CD14-positive monocyte (primary cell): ENCODE measurements at places on chromosomes 12 and 14. TPM values are rescaled to one million over a fixed set of nuclear protein-coding genes. Genes with fewer than 3 reads are reported as not detected.

CSRP2 gene
- polyA plus RNA-seq = not detected in 2 replicates

DNA sequence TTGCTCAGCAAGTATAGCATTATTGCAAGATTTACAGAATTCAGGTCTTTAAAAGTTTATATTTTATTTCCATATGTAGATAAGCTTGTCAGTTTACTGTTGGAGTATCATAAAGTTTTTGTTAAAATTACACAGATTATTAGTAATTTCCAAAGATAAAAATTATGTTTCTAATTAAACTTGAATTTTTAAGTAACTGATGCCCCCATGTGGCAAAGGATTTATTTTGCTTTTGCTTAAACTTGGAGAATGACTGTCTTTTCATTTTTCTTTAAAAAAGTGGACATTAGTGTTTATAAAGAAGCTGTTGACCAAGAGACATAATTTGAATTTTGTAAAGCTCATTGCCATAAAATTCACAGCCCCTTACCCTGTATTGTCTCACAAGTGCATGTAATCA lies 45.8 kb downstream of the ETNK1 start:
- H3K36me3 ChIP-seq = peaks cover 43% of the 10 kb centered on the region
- no peaks in the 10 kb centered on the region for H3K4me1 ChIP-seq
- H3K4me3 ChIP-seq = no peak overlapping the region

- no peak for DNase-seq
- no peaks in the 10 kb centered on the region for H3K36me3 ChIP-seq
- no peak overlapping the region for H3K4me3 ChIP-seq
- H3K27ac ChIP-seq = no peak overlapping the region
Observed at GRCh38 chr14:45658226-45658916, 405.4 kb upstream of the MIS18BP1 start.

GRCh38 chr12:1930803-1931597 lies 12.5 kb upstream of the CACNA2D4 start:
- no peaks in the 10 kb centered on the region for H3K36me3 ChIP-seq
- peaks cover 27% of the 10 kb centered on the region for H3K4me1 ChIP-seq
- H3K27ac ChIP-seq = no peak overlapping the region
- DNase-seq = no peak

DNA sequence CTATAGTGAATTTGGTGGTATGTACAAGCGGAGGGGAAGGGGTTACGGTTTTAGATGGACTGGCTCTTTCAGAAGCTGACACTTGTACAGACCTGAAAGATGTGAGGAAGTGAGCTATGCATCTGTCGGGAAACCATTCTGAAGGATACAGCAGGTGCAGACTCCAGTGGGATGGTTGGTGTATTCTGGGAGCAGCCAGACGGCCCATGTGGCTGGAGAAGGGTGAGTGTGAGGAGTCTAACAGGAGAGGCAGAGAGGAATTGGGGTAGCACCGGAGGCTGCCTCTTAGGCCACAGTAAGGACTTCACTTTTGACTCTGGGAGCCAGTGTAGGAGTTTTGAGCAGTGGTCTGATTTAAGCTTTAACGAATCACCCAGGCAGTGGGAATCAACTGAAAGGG lies 90.7 kb downstream of the APAF1 start:
- no peaks in the 10 kb centered on the region for H3K4me1 ChIP-seq
- no peak overlapping the region for H3K4me3 ChIP-seq
- H3K27ac ChIP-seq = no peak overlapping the region
- H3K27me3 ChIP-seq = no peaks in the 10 kb centered on the region

DNA sequence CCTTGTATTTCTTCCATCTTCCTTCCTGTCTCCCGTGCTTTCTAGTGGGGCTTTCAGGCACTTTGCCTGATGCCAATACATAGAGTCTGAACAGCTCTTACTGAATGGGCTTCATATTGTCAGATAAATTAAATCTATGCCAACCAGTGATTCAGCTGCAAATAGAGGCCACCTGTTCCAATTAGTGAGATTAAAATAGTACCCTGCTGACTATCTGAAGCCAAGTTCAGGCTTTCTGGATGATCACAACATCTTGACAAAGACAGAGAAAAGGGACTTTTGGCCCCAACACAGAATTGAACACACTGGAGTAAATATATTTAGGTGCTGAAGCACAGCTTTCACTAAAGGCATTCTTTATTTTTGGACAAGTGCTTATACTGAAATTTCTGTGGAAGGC lies 11.8 kb downstream of the TMCC3 start:
- H3K36me3 ChIP-seq = no peaks in the 10 kb centered on the region
- H3K27ac ChIP-seq = no peak overlapping the region
- no peak overlapping the region for H3K4me3 ChIP-seq

WSCD2 gene
- polyA plus RNA-seq = not detected

OR6C68 gene
- polyA plus RNA-seq = not detected in 2 replicates

DNA sequence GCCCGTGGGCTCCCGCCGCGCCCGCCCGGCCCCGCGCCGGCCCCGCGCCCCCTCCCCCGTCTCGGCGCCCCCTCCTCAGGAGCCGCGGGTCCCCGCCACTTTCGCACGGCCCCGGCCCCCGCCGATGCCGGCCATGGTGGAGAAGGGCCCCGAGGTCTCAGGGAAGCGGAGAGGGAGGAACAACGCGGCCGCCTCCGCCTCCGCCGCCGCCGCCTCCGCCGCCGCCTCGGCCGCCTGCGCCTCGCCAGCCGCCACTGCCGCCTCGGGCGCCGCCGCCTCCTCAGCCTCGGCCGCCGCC lies 263 bp downstream of the RCOR1 start:
- H3K27ac ChIP-seq = peak overlapping the region; percentile 89
- H3K27me3 ChIP-seq = no peaks in the 10 kb centered on the region
- H3K4me1 ChIP-seq = peaks cover 26% of the 10 kb centered on the region
- peak overlapping the region; percentile 99 for H3K4me3 ChIP-seq

RFLNA gene
- not detected for polyA plus RNA-seq

DNA sequence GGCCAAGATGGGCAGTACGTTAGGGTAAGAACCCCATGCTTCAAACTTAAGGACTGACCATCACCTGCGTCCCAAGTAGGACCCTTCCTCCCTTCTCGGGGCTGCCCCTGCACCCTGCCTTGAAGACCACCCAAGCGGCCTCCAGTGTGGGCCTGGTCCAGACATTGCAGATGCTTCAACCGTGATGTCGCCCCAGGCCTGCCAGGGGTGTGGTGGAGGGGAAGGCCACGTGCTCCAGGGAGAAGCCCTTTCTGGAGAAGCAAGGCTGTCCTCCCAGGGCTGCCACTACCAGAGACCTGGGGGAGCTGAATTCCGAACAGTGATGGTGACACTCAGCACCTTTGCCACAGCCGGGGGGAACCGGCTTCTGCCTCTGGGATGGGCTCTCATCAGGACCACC lies 13.3 kb downstream of the NGB start:
- no peak overlapping the region for H3K27ac ChIP-seq
- no peaks in the 10 kb centered on the region for H3K36me3 ChIP-seq
- H3K4me3 ChIP-seq = no peak overlapping the region
- DNase-seq = no peak

DNA sequence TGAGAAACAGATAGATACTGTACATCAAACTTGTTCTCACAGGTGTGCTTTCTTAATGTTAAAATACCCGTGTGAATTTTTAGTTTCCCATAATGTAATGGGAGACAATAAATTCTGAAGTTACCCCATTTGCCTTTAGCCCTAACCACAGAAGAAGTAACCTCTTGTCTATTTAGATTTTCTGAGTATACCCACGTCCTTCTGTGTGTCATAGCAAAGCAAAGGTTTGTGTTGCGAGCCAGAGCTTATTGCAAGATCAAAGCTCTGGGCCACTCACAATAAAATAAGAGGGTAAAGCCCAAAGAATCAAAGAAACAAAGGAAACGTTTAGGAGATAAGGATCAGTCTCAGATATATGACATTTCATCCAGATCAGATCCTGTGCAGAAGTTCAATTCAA lies 73.9 kb downstream of the BMP4 start:
- DNase-seq = no peak
- H3K27me3 ChIP-seq = no peaks in the 10 kb centered on the region
- H3K4me1 ChIP-seq = no peaks in the 10 kb centered on the region
- no peaks in the 10 kb centered on the region for H3K36me3 ChIP-seq
- H3K4me3 ChIP-seq = no peak overlapping the region

MYBPC1 gene
- polyA plus RNA-seq = 0.16 TPM

DNA sequence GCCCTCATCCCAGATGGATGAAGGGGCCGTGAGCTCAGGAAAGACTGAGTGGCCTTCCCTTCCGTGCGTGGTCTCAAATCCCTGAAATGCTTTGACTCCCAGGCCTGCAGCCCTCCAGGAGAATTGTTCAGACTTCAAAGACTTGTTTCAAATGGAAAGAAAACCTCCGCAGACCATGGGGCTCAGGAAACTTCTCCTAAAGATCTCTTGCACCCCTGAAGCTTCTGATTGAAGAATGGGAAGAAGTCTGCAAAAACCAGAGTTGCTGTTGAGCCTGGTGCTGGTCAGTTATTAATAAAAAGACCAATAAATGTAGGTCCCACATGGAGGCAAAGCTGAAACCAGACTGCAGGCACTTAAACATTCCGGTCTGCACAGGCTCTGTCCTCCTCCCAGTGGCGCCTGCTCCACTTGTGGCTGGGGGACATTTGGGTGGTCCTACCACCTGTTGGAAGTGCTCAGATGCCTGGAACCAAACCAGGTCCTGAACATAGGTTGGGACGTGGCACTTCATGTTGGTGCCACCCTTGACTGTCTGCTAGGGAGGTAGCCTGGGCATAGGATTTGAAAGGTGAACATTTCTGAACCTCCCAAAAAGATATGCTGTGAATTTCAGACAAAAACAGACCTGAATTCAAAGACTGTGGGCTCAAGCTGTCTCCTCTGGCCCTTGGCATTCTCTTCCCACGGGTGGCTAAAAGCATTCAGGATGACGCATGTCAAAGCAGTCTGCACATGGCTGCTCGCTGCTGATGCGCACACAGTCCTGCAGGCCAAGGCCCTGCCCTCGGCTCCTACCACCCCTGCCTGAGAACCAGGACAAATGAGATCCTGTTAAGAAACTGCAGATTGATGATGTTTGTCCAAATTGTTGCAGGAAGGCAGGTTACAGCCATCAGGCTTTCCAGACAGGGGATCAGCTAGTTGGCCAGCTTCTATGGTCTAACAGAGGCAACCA lies 36.2 kb upstream of the MEG3 start:
- no peaks in the 10 kb centered on the region for H3K36me3 ChIP-seq
- H3K4me3 ChIP-seq = no peak overlapping the region
- no peaks in the 10 kb centered on the region for H3K4me1 ChIP-seq
- no peak for DNase-seq

DNA sequence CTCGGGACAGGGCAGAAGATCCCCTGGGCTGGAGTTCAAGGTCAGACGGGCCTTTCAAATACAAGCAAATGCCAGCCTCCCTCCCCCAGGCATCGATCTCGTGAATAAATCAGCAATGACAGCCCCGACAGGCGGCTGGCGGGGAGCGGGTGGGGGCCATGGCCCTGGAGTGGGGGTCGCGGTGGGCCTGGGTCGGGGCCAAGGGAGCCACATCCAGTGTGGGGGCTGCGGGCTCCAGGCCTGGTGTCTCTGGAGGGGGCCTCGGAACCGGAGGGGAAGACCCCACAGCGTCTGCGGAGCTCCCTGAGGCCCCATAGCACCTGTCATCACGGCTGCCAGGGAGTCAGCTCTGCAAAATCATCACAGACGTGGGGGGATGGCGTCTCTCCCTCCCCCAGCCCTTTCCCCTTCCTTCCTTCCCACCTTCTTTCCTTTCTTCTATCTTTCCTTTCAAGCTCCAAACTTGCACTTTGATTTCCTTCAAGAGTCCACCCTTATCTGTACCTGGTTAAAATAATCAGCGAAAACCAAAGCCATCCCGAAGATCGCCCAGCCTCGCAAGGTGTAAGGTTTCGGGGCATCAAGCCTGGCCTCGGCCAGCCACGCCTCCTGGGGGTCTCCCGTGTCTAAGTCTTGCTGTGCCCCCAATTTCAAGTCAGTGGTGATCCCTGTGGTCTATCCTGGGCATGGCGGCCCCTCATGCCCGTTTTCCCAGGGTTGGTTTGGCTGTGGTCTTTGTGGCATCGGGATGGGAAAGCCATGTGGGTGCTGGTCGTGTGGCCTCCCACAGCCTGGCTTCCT lies 92.1 kb downstream of the NOC4L start:
- no peaks in the 10 kb centered on the region for H3K36me3 ChIP-seq
- no peaks in the 10 kb centered on the region for H3K27me3 ChIP-seq
- no peaks in the 10 kb centered on the region for H3K4me1 ChIP-seq
- H3K27ac ChIP-seq = no peak overlapping the region
- no peak overlapping the region for H3K4me3 ChIP-seq

GRCh38 chr12:11067514-11067913 lies 5.4 kb upstream of the TAS2R46 start:
- H3K36me3 ChIP-seq = no peaks in the 10 kb centered on the region
- H3K4me1 ChIP-seq = no peaks in the 10 kb centered on the region
- H3K27ac ChIP-seq = no peak overlapping the region
- H3K4me3 ChIP-seq = no peak overlapping the region

EML5 gene
- not detected for polyA plus RNA-seq

- H3K4me1 ChIP-seq = peaks cover 44% of the 10 kb centered on the region
- H3K27me3 ChIP-seq = no peaks in the 10 kb centered on the region
- peak overlapping the region; percentile 35 for H3K27ac ChIP-seq
Observed at GRCh38 chr12:92233346-92234015, 87.8 kb upstream of the BTG1 start.

DNA sequence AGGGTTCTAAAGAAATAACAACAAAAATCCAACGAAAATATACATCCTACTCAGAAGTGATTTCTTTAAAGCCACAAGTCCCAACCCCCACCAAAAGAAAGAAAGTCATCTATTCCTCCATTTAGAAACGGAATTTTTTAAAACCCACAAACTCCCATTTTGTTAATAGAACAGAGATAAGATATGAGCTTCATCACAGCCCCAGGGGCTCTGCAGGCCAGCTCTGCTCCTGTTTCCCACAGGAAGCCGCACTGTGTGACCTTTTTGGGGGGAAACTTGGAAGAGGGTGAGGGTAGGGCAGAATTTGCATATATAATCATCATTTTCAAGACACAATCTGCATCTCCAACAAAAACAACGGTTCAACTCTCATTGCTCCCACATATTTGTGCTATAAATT lies 2.8 kb downstream of the FBXL14 start:
- DNase-seq = no peak
- no peaks in the 10 kb centered on the region for H3K27me3 ChIP-seq
- no peaks in the 10 kb centered on the region for H3K36me3 ChIP-seq

DNA sequence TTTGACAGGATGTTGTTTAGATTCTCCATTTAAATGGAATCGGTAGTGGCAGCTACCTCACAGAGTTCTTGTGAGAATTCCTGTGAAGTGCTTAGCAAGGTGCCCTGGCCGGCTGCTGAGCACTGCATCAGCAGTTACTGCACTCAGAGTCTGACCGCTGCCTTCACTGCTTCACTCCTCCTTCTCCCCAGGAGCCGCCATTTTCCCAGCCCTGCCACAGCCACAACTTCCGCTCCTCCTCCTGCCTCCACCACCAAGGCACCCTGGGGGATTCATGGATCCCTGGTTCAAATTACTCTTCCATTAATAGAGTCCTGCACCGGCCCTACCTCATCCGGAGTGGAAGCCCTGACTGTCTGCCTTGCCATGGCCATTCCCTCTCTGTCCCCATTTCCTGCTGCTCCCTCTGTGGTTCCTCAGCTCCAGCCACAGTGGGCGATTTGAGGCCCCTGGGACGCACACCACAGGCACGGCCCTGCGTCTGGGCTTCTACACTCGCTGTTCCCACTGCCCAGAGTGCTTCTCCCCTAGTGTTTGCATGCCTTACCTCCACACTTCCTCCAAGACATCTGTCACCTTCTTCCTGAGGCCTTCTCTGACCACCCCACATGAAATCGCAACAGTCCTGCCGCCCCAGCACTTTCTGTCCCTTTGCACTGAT lies 210.3 kb downstream of the IPO8 start:
- H3K27ac ChIP-seq = no peak overlapping the region
- no peaks in the 10 kb centered on the region for H3K4me1 ChIP-seq
- no peak for DNase-seq

GRCh38 chr12:98422359-98422758 lies 93.0 kb upstream of the TMPO start:
- no peaks in the 10 kb centered on the region for H3K27me3 ChIP-seq
- DNase-seq = no peak
- H3K4me1 ChIP-seq = peaks cover 21% of the 10 kb centered on the region
- H3K4me3 ChIP-seq = no peak overlapping the region
- H3K27ac ChIP-seq = no peak overlapping the region
